T-helper 17 cell (primary cell): ENCODE measurements at places on chromosomes 2 and 18.

GRCh38 chr2:121282800-121283385 lies 2.1 kb downstream of the TFCP2L1 start:
- DNase-seq = no peak

- no peak for DNase-seq
Measured at GRCh38 chr2:38690499-38691420, 24.8 kb downstream of the GALM start.

DNA sequence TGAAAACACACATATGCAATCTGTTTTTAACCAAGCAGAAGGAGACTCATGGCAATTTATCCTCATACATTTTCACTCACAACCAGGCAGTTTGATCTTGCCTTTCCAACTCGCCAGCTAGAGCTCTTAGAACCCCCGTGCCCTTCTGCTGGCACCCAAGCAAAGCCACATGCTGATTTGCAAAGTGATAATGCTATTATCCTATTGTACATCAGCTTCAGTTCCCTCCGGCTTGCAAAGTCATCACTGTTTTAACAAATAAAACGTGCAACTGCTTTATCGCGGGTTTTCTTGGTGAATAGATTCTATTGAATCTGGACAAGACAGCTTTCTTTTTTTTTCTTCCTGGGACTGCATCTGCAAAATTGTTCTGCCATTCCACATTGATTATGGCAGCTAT lies 314.6 kb downstream of the LNPK start:
- no peak for DNase-seq

- DNase-seq = no peak
Measured at GRCh38 chr2:155733091-155733853, 599.2 kb downstream of the NR4A2 start.

DNA sequence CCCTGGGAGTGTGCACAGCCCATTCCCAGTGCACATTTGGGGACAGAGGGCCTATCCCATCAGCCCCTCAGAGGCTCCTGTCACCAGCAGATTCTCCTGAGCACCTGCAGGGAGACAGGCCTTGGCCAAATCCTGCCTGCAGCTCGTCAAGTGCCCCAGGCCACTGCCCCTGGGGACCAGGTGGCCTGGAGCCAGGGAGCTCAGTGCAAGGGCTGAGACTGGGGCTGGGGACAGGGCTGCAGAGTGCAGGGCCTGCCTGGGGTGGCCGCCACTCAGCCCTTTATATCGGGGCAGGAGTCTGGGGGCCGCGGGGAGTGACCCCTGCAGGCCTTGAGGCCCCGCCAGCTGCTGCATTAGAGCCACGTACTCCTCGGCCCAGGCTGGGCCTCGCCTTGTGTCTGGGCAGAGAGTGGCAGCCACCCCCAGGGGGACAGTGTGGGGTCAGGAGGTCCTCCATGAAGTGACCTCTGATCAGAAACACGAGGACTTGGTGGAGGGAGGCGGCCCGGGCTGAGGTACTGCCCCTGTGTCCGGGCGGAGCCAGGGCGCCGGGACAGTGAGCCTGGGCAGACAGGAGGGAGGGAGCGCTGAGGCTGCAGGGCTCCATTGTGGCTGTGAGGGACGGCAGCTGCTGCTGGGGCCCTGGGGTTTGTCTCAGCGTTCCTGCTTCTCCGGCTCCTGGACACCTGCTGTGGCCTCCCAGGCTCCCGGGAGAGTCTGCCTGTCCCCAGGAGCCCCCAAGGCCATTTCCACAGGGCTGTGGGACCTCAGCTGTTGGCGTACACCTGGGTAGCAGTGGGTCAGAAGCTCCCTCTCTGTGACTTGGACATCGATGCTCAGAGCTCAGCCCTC lies 24.2 kb downstream of the GPC1 start:
- no peak for DNase-seq

GRCh38 chr18:10681581-10682367 lies 155.9 kb downstream of the NAPG start:
- DNase-seq = no peak

GRCh38 chr18:64132871-64133270 lies 16.0 kb downstream of the LINC00305 start:
- no peak for DNase-seq

GRCh38 chr2:235497096-235497495 lies 3.3 kb downstream of the AGAP1 start:
- no peak for DNase-seq

DNA sequence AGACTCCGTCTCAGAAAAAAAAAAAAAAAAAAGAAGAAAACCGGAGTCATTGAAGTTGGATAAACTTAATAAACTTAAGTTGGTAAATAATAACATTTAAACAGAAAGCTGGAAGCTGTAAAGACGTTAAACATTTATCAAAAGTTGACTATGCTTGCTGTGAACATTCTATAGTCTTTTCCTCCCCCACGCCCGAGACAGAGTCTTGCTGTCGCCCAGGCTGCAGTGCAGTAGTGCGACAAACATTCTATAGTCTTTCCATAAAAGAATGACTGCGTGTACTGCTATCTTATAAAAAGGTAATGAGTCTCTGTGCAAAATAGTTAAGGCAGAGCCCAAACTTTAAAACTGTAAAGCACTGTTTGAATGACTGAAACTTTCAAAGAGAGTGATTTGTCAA lies 45.2 kb downstream of the PPP4R1 start:
- no peak for DNase-seq

DNA sequence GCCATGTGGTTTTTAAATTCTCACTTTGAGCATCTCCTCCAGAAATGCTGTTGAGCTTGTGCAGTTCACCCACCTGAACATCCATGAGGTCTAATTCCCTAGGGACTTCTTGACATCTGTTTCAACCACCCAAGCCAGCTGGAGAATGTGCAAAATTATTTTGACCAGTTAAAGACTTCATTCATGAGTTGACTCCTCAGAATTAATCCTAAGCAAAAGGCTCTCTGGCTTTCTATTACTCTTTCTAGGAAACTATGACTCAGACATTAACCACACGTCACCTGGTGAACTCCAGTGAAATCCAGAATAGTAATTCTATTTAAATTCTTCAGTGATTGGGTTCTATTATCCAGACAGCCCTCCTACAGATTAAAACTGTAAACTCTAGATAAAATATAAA lies 247.5 kb downstream of the NBAS start:
- no peak for DNase-seq

DNA sequence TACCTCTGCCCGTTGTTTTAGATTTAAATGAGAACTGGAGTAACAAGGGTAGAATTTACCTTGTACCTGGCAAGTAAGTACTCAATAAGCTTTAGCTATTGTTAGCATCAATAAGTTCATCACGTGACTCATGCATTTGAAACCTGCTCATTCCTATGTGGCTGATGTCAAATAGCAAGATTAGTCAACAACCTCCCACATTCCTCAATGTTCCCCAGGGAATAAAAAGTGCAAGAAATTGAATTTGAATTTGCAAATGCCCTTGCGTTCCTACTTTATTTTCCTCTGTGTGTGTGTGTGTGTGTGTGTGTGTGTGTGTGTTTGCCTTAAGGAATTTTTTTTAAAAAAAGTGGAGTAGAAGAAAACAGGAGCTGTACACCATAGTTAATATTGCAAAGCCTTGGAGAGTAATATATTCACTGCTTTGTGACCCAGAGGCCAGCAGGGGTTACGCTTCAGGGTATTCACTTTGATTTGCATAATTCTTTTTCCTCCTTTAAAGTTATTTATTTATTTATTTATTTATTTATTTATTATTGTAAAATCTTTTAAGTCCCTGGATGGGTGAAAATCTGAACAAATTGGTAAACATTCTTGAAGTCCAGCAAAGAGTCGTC lies 43.9 kb upstream of the DNAH7 start:
- no peak for DNase-seq

DNA sequence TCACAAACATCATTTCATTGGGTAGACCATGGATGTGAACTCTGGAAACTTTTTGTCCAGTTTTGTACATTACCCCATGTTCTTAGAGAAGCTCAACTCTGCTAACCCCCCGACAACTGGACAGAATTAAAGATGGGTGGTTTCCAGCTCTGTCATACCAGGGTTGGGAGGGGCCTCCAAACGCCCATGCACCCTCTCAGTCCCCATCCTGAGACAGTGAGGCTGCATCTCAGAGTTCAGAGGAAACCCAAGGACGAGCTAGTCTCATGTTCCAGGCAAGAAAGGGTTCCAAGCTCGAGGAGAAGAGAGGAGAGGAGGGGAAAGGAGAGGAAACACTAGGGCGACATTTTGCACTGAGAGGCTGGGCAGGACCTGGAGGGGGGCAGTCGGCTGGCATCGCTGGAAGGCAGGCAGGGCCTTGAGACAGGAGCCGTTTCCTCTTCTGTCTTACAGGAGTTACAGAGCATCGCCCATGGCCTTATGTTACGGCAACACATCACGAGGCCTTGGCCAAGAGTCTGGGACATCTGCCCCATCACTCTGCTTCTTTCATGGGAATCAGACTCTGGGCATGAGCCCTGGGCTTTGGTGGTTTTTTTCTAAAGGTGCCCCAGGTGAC lies 16.4 kb downstream of the MAL start:
- DNase-seq = no peak

DNA sequence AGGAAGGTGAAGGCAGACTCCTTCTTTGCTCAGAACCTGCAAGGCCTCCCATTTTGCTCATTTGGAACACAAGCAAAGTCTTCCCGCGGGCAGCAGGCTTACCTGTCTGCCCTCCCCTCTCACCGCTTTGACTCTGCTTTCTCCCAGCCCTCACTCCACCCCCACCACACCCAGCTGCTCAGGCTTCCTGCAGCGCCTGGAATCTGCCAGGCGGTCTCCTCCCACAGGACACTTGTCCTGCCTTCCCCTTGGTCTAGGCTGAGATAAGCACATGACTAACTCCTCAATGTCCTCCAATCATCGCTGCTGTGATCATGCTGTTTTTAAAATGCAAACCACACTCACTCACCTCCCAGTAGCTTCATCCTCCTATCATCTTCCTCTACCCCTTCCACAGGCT lies 430.0 kb downstream of the ZNF516 start:
- no peak for DNase-seq

DNA sequence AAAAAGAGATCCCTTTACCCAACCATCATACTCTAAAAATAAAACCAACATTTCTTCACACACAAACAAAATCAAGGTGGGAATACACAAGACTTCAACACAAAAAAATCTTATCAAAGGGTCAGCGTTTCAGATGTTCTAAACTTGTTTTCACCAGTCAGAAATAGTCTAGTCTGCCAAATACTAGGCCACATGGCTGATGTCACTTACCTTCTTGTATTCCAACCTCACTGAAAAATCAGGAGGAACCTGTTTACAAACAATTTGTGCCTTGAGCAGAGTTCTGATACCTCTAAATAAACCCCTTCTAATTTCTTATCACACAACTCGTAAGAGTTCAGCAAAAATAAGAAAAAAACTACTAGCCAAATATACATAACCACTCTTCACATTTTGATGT lies 20.1 kb downstream of the FEZ2 start:
- no peak for DNase-seq

GRCh38 chr18:77088963-77089722 lies 43.4 kb downstream of the MBP start:
- no peak for DNase-seq

DNA sequence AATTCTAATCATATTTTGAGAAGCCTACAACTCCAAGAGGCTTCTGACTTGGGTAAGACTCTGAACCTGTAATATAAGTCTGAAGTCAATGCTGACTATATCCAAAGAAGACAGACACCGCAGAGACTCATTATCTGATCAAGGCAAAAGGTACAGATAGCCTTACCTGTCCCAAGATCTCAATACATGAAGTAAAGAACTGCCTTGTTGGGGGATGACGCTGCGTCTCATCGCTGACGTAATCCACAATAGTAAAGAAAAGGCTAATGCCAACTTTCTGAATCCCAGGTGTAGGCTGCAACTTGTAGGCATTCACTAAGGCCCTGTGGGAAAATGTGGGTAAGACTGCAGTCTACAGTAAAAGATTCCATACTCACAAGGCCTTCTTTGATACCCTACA lies 62.1 kb downstream of the SIGLEC15 start:
- DNase-seq = no peak

DNA sequence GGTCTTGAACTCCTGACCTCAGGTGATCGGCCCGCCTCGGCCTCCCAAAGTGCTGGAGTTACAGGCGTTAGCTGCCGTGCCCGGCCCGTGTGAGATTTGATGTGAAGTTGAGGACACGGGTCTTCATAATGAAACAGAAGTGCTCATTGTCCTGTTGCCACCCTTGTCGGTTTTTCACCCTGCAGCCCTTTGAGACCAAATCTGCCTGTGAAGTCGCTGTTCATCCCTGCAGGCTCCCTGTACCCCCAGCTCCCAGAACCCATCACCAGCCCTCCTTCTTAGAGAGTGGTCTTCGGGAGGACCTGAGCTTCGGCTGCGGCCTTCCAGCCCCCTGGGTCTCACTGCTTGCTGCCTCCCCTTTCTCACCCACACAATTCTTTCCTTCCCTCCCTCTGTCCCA lies 325.2 kb downstream of the GBX2 start:
- no peak for DNase-seq

DNA sequence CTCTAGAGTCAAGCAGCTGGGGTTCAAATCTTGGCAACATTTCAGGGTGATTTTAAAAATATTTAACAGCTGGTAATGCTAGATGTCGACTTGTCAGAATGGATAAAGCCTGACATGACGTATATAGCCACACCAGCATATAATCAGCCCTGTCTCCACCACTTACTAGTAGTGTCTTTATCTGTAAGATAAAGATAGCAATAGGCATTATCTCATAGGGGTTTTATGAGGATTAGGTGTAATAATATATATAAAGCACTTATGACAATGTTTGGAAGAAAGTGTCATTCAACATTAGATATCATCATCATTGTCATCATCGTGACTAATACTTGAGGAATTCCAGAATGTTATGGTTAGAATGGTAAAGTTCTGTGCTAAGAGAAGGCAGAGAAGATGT lies 369.0 kb upstream of the CWC22 start:
- no peak for DNase-seq

DNA sequence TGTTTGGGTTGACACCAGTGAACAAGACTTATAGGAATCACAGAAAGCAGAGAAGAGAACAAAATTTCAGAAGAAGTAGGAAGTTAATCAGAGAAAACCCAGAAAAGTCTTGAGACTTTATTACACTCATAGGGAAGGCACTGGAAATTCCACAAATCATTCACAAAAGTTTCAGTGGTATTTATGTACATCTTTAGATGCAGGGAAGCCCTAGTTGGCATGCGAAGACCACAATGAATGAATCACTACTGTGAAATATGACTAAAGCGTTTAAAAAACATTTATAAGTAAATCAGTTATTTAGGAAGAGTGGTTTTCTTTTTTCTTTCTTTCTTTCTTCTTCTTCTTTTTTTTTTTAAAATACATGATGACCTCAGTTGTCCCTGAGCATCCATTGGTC lies 105.1 kb downstream of the NUP35 start:
- DNase-seq = no peak

DNA sequence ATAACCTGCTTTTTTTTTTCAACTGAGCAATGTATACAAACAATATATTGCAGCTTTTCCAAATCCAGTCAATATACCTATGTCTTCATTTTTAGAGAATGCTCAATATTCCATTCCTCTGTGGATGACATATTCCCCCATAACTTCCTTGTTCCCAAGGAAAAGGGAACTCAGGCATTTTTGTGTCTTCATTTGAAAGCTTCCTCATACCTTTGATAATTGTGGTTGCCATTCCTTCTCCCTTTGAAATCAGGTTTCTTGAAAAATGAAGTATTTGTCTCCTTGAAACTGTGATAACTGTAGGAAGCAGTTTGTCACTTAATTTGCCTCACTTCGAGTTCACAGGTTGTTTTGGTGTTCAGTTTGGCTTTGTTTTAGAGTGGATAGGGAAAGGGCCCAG lies 13.5 kb downstream of the ELAC1 start:
- no peak for DNase-seq

GRCh38 chr2:200442471-200442870 lies 67.4 kb downstream of the KCTD18 start:
- DNase-seq = no peak
